Activated CD4-positive, alpha-beta T cell treated with anti-CD3 and anti-CD28 coated beads, Interleukin-2, amount 50 U/mL, for 24 hours (primary cell): ENCODE measurements at places on chromosomes 4 and X.

- DNase-seq = no peak
Observed at GRCh38 chr4:98624144-98624543, 34.3 kb downstream of the TSPAN5 start.

DNA sequence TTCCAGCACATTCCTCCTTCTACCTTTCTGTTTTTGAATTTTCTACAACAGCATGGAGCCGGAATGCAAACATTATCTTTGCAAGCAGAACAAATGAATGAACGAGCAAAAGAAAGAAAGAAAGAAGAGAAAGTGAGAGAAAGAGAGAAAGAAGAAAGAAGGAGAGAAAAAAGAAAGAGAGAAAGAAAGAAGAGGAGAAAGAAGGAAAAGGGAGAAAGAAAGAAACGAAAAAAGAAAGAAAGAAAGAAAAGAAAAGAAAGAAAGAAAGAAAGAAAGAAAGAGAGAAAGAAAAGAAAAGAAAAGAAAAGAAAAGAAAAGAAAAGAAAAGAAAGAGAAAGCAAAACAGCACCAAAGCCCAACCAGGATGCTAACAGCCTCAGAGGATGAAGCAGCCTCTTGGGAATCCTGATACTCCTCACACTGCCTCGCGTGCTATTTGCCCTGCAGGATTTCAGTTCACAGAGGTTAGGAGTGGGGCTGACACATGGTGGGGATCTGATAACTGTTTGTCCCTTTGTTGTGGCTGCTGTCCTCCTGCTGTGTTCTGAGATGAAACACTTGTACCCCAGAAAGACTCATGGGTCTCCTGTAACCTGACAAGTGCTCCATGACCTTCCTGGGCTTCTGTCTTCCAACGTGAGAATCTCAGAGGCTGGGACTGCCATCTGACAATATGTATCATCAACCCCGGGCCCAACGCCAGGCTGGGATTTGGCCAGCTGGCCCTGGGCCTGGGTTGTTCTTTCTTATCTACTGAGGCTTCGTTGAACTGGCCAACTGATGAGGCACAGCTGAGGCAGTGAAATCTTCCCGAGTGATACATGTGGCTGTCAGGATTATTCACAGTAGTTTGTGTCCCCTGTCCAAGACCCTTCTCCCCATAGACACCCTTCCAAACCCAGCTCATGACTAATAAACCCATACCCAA is 61.0 kb downstream of the SEPSECS start:
- DNase-seq = no peak

- no peak for DNase-seq
Observed at GRCh38 chrX:50180073-50180940, 20.5 kb downstream of the AKAP4 start.

GRCh38 chrX:19673375-19674040 is 158.2 kb upstream of the MAP3K15 start:
- DNase-seq = no peak
